AML-193 (cell line): ENCODE measurements at places on chromosomes 6 and 20.

DNA sequence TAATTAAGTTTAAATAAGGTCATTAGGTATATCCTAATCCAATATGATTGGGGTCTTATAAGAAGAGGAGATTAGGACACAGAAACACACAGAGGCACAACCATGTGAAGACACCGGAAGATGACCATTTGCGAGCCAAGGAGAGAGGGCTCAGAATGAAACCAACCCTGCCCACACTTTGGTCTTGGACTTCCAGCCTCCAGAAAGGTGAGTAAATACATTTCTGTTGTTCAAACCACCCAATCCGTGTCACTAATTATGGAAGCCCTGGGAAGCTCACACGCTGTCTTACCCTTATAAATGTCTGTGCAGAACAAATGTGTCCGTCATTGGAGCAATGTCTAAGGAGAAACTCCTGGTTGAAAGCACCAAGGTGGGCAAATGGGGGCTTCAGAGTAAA is 95.0 kb downstream of the IYD start:
- no peak for DNase-seq

DNA sequence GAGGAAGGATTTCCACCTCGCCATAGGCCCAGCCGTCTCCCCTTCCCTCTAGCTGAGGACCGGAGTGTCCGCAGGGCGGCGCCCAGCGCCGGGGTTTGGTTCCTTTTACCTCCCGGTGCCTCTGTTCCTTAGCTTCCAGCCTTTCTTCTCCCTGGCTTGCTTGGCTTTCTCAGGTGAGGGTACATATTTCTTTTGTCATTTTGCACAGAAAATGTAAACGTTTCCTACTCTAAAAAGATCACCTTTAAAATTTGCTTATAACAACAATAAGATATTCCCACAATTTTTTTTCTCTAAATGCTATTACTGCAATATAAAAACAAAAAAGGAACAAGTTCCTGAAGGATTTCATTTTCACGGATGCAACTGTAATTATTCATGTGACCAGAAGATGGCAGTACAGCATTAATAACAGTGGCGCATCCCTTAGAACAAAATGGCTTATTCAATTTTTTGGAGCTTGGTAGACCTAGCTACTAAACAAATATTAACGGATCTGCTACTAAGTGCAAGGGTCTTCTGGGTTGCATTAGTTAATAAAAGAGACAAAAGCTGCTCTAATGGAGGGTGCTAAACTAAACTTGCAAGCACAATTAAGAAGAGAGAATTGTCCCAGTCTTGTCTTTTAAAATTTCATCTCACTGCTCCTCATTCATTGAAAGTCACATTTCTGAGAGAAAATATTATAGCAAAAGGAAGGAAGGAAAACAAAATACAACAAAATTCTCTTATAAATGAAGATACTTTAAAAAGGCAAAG is 172.9 kb downstream of the ADGRG6 start:
- DNase-seq = peak; percentile 55

GRCh38 chr6:125722886-125723285 is 26.5 kb upstream of the HEY2 start:
- DNase-seq = no peak

DNA sequence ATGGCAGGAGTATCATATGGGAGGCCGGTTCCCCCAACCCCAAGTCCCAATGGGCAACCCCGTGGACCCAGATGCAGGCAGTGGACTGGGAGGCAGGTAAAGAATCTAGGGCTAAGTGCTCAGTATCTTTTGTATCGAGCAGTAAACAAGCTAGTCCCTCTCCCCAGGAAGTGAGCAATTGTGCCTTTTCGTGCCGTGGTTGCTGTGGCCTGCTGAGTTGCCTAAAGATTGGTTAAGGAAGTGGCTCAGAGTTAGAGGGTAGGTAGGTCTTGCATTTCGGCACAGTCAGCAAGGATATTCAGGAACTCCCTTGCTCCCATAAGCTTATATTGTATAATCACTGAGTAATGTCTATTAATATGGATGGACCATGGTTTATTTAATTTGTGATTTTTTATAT is 1.3 kb upstream of the DNAH8 start:
- peak; percentile 91 for DNase-seq

DNA sequence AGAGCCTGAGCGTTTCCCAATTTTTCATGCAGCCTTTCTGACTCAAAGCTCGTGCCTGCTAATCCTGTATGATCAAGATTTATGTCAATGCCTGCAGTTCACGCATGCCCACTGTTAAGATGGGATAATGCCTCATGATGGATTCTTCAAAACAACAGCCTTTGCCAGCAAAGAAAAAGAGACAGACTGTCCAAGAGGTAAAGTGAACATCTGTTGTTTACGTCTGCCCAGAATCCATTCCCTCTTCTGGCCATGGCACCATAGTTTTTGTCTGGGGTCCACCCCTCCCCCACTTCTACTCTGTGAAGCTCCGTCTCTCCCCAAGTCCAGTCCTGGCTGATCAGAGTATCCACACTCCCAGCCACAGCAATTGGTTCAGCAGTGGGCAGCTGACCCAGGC is 91.9 kb upstream of the EYA2 start:
- no peak for DNase-seq

- no peak for DNase-seq
Measured at GRCh38 chr20:19761841-19762240, 3.8 kb downstream of the RIN2 start.

DNA sequence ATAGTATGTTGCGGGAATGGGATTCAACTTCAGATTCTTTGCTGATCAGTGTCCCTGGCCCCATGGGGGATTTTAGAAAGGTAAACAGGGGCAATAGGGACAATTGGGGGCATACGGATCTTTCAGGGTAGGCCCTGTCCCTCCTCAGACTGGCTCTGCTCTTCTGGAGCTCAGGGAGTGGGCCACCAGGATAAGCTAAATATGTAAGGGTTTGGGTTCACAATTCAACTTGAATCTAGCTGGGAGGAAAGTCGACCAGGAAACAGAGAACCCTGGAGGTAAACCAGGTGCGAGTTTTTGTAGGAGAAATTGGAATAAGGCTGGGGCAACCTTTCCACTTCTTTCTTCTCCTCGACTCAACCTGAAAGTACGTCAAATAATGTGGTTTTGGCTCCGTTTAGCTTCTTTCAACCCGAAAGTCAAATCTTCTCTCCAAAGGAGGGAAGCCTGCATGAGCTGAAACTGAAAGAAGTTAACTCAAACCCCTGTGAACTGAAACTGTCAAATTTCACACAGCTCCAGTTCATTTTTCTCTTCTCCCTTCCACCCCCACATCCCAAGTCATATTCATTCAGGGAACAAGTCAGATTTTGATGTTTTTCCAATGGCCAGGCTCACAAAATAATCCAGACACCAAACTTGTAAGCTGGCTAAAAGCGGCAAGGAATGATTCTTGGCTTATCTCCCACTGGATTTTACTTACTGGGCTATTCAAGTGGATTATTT is 278.2 kb downstream of the CLIC5 start:
- DNase-seq = no peak

DNA sequence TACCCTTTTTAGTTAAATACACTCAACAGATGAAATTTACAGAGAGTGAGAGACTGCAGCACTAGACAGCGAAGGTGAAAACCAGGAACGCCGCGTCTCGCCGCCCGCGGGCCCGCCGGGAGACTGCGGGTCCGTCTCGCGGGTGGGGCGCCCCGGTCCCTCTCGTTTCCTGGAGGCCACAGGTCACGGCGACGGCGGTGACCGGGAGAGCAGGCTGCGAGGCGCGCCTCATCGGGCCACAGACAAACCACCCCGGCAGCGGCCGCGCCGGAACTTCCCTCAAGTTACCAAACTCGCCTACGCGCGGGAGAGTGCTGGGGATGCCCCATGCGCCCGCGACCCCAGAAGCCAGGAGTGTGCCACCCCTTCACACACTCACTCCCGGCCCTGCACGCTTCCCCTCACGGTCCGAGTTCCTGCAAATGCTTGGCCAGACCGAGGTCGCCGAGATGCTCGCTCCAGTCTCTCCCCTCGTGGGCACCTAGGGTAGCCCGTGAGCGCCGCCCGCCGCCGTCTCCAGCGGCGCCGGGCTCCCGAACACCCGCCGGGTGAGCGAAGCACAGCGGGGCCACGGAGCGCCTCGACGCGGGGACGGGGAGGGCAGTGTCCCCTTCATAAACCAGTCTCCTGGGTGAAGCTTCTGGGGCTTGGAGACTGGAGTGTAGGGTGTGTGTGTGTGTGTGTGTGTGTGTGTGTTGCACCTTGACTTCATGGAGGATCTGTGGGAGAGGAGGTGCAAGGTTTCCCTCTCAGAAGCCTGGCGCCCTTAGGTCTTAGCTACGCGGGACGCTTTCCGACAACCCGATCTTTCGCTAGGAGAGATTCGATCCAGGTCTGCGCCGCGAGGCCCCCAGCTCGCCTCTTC is 1.4 kb downstream of the BACH2 start:
- no peak for DNase-seq

- no peak for DNase-seq
Measured at GRCh38 chr20:56911946-56912345, 282.8 kb downstream of the TFAP2C start.

GRCh38 chr6:26309731-26310142 is 55.3 kb upstream of the BTN3A2 start:
- DNase-seq = no peak

- no peak for DNase-seq
Measured at GRCh38 chr20:47241345-47241781, 115.1 kb downstream of the ZMYND8 start.

DNA sequence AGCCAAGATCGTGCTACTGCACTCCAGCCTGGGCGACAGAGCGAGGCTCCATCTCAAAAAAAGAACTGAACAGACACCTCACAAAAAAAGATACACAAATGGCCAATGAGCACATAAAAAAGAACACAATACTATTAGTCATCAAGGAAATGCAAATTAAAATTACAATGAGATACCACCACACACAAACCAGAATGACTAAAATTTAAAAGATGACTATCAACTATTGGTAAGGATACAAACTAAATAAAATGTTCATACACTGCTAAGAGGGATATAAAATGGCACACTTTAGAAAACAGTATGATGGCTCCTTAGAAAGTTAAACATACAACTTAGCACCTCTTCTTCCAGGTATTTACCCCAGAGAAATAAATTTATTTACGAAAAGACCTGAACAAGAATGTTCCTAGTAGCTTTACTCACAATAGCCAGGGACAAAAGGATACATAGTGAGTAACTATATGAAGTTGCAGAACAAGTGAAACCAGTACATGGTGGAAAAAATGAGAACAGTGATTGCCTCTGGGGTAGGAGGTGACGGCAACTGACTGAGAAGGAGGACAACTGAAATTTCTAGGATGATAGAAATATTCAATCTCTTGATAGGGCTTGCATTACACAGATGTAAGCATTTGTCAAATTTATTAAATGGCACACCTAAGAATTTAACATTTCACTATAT is 53.2 kb downstream of the FAM8A1 start:
- DNase-seq = no peak

DNA sequence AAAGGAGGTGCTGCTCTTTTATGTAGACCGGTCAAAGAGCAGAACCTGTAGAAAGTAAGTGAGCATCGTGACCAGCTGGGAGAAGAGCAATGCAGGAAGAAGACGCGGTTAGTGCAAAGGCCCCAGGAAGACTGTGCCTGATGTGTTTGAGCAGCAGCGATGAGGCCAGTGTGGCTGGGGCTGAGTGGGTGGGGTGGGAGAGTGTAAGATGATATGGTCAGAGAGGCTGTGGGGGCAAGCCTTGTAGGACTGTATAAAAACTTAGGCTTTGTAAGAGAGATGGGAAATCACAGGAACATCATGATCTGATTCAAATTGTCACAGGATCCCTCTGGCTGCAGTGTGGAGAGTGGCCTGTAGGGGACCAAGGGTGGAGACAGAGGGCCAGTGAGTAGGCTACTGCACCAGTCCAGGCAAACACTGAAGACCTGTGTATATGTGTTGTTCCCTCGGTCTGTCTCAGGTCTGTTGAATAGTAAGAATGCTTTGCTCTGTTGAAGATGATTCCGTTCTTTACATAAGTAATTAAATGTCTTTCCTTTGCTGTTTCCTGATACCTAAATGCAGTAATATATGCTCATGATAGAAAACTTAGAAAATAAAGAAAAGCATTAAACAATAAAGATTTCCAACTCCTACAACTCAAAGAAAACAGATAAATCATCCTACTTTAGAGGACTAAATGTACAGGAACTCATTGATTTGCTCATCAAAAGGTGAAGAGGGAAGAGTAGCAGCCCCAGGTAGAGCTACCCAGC is 23.6 kb upstream of the WFDC2 start:
- DNase-seq = peak; percentile 43

- DNase-seq = no peak
Measured at GRCh38 chr6:18530201-18530600, 143.1 kb downstream of the RNF144B start.

DNA sequence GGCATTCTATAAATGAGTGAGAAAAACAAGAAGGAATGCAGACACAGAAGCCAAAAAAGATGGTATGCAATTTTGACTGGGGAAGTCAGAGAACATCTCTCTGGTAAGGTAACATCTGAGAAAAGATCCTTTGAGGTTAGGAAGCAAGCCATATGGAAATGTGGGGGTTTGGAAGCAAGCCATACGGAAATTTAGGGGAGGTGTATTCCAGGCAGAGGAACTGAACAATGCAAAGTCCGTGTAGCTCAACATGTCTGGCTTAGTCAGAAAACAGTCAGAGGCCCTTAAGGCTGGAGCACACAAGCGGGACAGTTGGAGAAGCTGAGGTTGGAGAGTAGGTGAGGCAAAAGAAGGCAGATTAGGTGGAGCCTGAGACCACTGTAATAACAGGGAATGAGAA is 35.3 kb downstream of the RALGAPA2 start:
- DNase-seq = no peak

- DNase-seq = no peak
Measured at GRCh38 chr6:14406614-14407331, 289.2 kb downstream of the CD83 start.

DNA sequence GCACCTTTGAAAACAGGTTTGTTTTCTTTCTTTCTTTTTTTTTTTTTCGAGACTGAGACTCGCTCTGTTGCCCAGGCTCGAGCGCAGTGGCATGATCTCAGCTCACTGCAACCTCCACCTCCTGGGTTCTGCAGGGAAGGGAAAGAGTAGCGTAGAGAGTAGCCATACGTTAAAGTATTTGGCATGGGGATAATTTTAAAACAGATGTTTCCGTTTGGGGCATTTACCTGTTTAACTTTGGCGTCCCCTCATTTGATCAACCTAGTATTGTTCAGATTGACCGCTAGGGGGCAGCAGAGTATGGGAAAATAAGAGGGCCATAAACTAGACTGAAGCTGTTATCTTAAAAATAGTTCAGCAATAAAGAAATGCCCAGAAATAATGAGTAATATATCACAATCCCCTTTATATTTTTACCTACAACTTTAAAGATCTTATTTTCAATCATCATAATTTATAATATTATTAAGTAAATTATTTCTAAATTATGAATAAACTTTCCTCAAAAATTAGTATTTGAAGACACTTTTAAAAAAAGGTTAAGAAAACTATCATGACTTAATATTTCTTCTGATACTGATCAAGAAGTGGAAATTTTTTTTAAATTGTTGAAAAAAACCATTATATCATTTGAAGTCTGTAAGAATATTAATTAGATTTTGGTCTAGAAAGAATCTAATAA is 7.6 kb upstream of the TAAR9 start:
- peak; percentile 63 for DNase-seq

DNA sequence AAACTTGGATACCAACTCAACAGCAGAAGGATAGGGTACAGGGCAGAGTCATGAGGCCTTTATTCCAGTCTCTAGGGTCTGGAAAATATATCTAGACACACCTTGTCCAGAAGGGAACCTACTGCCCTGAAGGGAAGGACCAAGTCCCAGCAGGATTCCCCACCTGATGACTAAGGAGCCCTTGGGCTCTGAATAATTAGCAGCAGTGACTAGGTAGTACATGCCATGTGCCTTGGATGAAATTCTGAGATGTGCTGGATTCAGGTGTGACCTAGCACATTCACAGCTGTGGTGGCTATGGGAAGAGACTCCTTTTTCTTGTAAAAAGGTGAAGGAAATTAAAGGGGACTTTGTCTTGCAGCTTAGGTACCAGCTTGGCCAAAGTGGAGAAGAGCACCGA is 364.3 kb upstream of the PTCHD4 start:
- no peak for DNase-seq

- DNase-seq = peak; percentile 92
Measured at GRCh38 chr6:108896111-108896661, 48.0 kb downstream of the ARMC2 start.
